ENCODE measurements at places on chromosomes 7 and 10.

DNA sequence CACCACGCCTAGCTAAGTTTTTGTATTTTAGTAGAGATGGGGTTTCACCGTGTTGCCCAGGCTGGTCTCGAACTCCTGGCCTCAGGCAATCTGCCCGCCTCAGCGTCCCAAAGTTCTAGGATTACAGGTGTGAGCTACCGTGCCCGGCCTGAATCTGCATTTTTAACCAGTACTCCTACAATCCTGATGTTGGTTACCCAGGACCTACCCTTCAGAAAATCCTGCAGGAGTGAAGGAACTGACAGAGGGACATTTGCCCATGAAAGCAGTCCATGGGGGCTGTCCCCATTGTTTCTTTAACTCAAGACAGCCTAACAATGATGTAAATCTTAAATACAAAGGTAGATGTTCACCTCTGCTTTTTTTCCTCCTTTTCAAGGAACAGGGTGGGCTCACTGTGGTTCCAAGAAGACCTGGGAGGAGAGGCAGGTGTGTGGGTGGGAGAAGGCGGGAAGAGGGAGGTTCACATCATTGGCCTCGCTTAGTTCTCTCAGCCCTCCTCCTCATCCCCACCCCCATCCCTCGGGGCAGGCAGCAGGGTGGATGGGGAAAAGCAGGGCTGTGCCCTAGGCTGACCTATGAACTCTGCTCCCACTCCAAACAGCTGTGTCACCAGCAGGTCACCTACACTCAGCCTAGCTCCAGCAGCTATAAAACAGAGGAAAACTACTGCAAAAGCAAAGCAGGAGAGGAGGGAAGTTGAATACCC is 13.5 kb downstream of the LRRC20 start:
- no peak for DNase-seq

- no peak for DNase-seq
These were observed 473.0 kb upstream of the MGMT start for GRCh38 chr10:128993911-128994538.

GRCh38 chr10:68171539-68172080 is 60.3 kb downstream of the ATOH7 start:
- DNase-seq = no peak

DNA sequence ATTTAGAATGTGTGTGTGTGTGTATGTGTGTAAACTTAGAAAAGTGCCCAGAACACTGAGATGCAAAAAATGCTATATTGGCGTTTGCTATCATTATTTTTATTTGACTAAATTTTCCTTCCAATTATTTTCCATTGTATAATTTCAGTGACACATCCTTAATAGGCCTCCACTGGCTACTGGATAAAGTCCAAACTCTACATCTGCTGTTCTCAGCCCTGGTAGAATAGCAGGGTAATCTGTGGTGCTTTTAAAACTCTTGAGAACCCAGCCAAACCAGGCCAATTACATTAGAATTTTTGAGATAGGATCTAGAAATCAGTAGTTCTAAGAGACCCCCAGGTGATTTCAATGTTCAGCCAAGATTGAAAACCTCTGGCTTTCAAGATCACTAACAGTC is 66.4 kb downstream of the ZNF503 start:
- DNase-seq = no peak

DNA sequence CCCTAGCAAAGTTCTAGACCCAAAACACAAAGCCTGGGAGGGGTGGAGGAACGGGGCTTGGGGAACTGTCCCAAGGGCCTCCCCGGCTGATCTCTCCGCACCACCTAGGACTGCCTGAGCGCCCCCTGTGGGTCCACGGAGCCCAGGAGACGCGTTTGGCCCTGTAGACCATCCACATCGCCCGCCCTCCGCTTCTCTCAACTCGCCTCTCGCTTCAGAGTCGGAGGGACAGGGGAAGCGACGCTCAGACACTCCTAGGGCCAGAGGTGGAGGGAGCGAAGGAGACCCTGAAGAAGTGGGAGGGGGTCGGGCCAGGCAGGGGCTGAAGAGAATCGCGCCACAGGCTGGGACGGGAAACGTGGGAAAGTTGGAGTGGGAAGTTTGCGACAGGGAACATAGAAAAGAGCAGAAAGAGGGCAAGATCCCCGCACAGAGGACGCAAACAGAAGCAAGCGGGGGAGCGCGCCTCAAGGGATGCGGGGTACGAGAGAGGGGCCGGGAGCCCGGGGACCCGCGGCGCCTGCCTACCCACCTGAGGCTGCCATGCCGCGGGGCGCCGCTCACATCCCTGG is 378 bp downstream of the PIK3AP1 start:
- DNase-seq = peak; percentile 86

DNA sequence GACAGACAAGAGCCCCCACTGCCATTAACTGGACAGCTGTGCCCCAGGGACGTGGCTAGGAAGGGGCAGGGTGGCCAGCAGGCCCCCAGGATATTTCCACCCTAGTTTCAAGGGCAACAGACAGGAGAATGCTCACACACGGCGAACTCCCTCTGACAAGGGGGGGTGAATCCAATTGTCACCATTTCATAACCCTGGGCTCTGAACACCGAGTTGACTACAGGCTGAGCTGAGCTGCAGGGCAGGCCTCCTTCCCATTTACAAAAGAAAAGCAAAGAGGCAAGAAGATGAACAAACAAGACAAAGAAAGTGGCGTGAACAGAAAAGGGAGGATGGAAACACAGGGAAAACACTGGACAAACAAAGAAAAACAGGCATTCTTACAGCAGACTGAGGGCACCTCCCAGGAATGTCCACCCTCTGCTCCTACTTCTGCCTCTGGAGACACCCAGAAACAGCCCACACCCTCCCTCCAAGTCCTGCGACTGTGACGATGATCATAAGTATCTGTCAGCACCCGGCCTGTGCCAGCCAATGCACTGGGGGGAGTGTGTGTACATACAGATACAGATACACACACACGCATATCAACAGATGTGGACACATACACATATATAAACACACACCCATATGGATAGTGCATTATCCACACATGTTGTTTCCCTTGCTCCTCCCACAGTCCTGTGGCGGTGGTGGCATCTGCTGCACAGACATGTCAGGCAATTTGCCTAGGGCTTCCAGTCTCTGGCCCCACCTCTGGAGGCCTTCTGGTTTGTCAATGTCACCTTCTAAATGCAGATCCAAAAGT is 66.2 kb downstream of the FAM53B start:
- peak; percentile 67 for DNase-seq

DNA sequence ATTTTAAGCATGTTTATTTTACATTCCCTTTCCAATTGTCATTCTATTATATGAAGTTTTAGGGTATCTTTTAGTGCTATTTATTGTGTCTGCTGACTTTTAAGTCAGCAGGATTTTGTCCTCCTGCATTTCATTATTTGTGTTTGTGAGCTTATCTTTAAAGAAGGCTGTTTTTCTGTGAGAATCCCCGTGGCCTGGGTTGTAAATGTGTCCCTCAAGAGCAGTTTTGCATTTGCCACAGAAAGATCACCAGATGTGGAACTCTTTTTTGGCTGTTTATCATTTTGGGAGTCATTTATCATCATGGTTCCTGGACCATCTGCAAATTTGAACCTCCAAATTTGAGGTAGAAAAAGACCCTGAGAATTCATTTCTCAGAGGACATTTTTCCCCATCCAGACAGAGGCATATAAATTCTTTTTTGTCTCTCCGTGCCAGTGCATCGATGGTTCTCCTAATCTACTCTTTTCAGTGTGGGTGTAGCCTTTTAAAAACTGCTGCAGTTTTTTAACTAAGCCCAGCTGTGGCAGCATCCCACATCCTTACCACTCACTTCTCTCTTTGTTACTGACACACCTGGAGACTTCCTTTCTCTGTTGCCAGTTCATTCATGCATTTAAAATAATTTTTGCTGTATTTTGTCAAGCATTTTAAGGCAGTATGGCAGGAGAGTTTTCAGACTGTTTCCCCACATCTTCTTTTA is 20.1 kb upstream of the MTURN start:
- no peak for DNase-seq

GRCh38 chr7:155808549-155809331 is 3.5 kb downstream of the SHH start:
- no peak for DNase-seq

DNA sequence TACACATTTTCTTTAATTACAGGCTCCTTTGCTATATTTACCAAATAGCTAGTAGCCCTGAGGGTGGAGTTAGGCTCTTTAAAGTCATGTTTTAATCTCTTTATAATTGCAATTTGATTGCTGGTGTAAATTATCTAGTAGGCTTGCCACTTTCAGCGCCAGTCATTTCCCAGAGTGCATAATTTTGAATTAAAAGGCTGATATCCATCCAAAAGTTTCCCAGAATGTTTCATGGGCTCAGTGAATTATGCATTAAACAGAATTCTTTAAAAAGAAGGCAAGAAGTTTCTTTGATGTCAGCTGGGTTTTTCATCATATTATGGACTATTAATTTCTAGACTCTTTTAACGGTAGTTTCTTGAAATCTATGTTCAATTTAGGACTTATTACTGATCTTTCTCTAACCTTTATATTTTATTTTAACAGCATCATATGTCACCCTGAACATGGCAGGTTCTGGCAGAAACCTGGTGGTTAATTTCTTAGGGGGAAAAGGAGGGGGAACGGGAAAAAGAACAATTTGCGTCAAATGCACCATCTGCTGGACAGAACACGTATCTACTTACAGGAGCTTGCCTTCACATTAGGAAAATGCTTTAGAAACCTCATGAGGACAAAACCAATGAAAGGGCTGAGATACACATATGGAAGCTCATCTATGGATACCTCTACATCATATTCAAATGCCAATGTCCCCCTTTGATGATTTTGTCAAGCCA is 171.1 kb downstream of the GRM3 start:
- DNase-seq = no peak

DNA sequence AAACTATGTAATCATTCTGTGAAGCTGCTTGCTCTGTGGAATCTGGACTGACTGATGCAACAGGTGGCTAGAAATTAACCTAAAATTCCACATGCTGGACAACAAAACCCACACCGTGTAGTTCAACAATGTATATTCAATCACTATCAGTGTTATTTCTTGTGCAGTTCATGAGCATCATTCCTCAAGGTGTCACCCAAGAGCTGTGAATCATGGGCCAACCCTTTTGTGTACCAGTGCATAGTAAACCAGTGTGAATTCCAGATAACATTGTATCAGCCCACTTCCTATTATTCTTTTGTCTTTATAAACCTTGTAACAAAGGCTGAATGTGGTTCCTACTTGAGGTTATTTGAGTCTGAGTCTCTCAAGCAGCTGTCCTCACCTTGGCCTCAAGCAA is 905.2 kb upstream of the ZNF722 start:
- DNase-seq = no peak

DNA sequence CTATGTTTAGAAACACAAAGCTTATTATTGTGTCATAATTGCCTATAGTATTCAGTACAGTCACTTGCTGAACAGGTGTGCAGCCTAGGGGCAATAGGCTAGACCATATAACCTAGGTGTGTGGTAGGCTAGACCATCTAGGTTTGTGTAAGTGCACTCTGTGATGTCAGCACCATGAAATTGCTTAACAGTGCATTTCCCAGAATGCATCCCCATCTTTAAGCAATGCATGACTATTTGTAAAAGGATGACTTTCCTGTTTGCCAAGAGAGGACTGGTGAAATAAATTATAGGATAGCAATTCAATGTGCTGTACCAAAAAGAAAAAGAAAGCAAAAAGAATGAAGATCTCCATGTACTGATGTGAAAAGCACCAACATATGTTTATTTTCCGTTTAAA is 288.7 kb upstream of the AUTS2 start:
- no peak for DNase-seq

DNA sequence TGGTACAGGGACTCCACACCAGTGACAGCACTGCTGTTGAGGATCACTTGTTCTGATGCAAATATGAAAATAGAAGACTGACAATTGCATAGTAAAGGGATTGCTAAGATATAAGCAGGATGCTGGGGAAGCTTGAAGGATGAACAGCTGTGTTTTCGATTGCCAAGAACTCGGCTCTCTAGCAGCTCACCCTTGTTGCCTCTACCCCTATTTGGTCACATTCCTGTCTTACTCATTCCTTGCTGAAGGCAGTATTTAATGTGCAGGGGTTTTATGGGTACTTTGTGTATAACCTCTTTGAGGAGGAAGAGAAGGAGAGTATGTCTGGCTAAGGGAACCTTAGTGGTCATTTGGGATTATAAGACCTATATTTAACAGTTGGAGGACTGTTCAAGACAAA is 218.8 kb downstream of the AUTS2 start:
- DNase-seq = no peak

- DNase-seq = no peak
These were observed 133.5 kb downstream of the PTPN20 start for GRCh38 chr10:47044741-47045140.

GRCh38 chr7:153507885-153508284 is 544.3 kb upstream of the DPP6 start:
- DNase-seq = no peak

GRCh38 chr10:30186371-30186875 is 127.0 kb upstream of the JCAD start:
- peak; percentile 12 for DNase-seq

DNA sequence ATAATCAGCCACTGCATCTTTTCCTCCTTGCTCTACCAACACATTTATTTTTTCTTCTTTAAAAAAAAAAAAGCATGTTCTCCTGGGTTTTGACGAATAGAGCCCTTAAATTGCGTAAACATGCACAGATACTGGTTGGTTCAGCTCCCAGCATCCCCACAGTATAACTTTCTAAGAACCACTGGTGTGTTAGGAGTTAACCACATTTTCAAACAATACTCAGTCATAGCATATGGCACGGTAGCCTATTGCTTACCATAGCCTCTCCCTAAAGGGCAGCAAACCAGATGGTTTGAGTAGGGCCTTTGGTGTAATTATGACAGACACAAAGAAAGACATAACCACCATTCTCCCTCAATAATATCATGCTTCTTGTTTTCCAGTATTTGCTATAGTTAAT is 145.0 kb downstream of the LRRC4 start:
- DNase-seq = no peak

DNA sequence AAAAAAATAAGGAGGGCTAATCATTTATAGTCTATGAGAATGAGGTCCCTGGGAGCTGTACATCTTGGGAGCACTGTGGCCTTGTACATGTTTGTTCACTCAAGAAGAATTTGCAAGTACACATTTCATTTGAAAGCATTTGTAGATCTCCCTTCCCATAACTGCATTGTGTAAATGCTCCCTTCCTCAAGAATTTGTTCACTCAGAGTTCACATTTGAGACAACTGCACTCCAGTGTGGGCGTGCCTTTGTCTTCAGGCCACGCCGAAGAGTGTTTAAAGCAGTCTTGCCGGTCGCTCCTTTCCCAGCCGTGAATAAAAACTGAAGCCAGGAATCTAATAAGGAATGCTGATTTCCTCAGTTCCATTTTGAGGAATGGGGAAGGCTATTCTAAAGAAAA is 291.1 kb upstream of the LYZL1 start:
- DNase-seq = no peak

- DNase-seq = no peak
These were observed 209.9 kb upstream of the FRMD4A start for GRCh38 chr10:14540611-14541010.

- no peak for DNase-seq
These were observed 92.5 kb downstream of the ELAPOR2 start for GRCh38 chr7:86966916-86967315.

DNA sequence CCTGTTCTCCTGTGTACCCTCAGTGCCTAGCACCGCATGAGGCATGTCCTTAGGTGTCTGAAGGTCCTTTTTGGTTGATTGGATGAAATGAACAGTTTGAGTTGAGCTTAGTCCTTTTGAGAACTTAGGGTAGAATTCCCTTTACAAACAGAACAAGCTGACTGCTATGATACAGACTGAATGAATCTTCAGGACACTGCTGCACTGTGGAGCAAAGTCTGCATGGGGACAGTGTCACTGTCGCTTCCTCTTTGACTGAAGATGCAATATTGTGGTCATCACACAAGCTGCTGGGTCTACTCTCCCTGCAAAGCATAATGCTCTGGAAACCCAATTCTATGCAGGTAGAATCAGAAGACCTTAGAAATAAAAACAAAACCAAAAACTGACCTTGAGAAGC is 8.6 kb upstream of the PLAU start:
- no peak for DNase-seq
